ENCODE measurements at places on chromosomes 5 and 9.

DNA sequence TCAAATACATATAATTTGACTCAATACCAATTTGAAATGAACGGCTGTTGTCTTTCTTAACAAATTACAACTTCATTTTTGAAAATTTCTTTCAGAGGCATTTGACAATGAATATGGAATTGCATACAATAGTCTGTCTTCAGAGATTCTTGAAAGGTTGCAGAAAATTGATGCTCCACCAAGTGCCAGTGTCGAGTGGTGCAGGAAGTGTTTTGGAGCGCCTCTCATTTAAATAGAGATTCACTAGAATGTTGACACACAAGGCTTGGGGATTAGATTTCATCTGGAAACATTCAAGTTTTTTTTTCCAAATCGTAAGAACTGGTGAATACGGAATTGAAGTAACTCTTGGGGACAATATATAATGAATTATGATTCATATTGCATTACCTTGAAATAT is 8.1 kb downstream of the RPS6 start:
- DNase-seq: no peak

- no peak for DNase-seq
Observed at GRCh38 chr5:73966451-73966850, 340.5 kb downstream of the ARHGEF28 start.

DNA sequence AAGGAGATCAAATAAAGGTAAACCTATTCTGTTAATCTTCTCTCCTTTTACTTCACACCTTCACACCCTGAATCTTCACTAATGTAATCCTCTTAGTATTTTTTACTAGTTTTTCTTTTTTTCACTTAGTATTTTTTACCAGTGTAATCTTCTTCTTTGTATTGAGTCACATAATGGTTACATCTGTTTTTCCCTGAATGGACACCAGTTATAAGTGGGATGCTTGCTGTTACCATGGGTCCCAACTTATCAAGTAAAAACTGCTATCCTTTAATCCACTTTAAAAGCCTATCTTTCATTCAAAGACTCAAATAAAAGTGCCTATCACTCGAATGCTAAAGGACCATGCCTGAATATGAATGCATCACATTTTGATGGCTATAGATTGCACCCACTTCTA is 15.1 kb downstream of the ZFAND5 start:
- no peak for DNase-seq

GRCh38 chr5:178463321-178464155 is 126.7 kb downstream of the COL23A1 start:
- no peak for DNase-seq

DNA sequence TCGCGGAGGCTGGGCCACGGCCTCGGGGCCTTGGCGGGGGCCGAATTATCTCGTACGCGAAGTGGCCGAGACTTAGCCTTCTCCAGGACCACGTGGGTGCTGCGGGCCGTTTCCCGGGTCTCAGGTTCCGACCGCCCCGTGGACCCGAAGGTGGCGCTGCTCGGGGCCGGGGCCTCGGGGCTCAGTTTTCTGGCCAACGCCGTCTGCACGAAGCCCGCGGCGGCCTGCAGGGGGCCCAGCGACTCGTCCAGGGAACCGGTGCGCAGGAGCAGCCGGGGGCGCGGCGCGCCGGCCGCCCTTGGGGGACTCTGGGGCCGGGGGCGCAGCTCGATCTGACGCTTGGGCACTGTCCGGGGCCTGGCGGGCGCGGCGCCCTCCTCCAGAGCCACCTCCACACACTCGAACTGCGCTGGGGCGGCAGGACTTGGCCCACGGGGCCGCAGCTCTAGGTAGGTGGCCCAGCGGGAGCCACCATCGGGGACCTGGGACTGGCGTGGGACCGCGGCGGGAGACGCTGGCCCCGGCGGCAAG is 716 bp downstream of the PROB1 start:
- no peak for DNase-seq

GRCh38 chr9:123421801-123422455 is 65.9 kb downstream of the CRB2 start:
- DNase-seq: no peak

Data from hippocampal formation (tissue), 2 donors.